Fibroblast of the aortic adventitia (primary cell): ENCODE measurements at places on chromosomes 7 and 10. TPM values are rescaled to one million over a fixed set of nuclear protein-coding genes. Genes with fewer than 3 reads are reported as not detected.

GRCh38 chr10:87068281-87068680 lies 26.4 kb downstream of the GLUD1 start:
- DNase-seq: no peak

The KCP gene
- total RNA-seq: 0.09 and 1.6 TPM in 2 replicates

DNA sequence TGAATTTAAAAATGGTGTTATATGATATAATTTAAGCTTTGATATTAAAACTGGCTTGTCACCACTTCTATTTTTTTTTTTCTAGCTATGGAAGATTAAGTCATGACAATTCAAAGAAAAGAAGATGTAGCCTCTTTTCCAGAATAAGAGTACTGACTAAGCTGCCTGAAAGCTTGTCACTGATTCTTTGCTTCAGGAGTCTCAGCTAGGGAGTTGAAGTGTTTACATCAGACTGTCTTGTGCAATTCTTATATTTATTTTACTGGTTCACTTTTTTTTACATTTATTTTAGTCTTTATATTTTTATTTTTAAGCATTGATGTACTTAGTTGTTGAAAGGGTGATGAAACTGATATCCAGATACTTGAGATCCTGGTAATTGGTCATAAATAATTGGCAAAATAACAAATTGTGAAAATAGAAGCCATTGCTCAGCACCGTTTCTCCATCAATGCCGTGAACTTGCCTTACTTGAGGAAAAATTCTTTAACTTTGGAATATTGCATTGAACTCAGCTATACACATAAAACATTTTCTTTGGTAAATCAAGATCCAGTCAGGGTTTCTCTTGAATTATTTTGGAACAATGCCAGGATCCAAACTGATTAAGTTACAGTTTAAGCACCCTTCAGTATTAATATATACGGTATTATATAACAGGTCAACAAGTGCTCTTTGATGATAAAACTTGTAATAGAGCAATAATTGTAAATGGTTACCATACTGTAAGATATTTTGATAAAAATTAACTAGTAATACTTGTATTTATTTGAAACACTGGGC lies 156.4 kb downstream of the PHTF2 start:
- peak; percentile 4 for DNase-seq

The AS3MT gene
- 2.9 and 7.0 TPM in 2 replicates for total RNA-seq

DNA sequence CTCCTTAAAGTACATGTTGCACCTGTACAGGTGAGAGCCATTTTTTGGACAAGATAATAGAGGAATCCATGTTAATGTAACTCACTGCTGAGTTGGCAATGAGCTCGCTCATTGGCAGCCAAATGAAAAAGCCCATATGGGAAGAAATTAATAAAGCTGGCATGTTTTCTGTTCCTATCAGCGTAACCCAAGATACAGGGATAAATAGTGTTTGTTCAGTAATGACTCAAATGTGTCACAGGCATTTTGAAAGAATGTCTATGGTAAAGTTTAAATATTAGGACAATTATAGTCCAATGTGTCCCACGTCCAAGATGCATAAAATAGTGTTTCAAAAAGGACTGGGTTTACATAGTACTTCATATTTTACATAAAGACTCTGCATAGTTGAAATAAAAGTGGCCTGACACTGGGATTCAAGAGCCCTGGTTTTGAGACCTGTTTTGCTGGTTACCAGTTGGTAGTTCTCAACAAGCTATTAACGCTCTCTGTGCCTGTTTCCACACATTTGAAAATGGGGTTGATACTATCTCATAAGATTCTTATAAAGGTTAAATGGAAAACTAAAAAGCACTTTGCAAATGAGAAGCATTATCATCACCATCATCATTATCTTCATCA lies 49.1 kb downstream of the MTURN start:
- no peak for DNase-seq

The NEBL gene
- total RNA-seq: 0.09 and 4.3 TPM in 2 replicates

DNA sequence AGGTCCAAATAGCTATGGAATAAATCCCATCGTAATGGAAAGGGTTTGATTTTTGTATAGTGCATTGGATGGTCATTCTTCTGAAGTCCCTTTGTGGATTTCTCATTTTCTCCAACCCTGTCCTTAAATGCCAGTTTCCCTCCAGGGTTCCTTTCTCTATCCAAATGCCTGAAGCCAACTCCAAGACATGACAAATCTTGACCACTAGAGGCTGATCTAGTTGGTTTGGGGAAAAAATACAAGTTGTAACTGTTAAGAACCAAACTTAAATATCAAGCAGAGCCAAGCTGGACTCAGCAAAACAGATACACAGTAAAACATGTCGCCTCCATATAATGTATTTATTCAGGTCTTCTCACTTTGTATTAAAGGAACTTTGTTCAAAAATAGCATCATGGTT lies 28.7 kb downstream of the FRMD4A start:
- peak; percentile 33 for DNase-seq

DNA sequence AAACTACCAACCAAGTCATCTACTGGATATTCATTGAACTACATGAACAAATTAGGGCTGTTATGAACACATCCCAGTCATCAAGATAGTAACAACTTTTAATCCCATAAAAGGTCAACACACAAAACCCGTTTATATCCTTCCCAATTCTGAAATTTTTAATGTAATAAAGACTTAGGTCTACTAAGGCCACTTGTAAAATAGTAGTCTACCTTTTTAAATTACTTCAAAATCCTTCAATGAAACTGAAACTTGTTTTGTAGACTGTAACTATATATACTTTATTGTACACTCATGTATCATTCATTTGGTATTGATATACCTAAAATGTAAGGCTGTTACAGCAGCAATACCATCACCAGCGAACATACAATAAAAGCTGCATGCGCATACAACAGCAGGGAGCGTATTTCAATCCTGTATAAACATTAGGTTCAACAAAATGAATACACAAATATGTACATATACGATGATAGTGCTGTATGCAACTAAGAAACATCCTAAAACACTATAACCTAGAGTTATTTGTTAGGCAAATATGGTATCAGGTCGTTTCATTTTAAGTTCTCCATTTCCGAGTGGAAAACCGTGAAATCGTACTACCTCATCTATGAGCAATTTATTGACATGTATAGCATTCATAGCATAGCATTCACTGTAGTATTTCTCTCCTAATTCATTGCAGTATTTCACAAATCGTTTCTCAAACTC lies 973 bp downstream of the ATAD1 start:
- peak; percentile 9 for DNase-seq

GRCh38 chr7:81399471-81399870 lies 370.4 kb downstream of the HGF start:
- DNase-seq: peak; percentile 20

DNA sequence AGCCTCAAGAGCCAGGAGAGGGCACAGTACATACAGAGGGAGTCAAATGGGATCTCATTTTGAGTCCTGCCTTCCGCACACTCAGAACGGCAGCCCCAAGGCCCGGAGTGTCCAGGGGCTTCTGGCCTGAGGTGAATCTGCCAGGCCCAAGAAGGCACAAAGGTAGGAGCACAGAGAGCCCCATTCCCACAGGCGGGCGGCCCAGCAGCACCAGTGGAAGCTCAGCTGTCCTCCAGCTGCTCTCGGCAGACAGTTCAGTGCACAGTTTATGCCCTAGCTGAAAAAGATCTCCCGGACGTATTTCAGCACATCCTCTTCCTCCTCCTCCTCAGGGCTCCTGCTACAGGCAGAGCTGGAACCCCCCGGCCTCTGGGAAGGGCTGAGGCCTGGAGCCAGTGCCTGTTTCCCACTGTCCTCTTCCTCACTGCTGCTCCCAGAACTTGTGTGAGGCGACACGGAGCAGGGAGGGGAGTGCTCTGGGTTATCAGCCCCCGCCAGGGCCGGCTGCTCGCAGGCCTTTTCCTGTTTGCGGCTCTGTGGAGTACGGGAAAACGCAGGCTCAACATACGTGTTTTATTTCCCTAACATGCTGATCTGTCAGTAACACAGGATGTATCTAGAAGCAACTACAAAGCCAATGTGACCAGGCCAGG lies 4.0 kb downstream of the CYREN start:
- no peak for DNase-seq

The ANLN gene
- 9.1 and 171 TPM in 2 replicates for total RNA-seq

- peak; percentile 36 for DNase-seq
Observed at GRCh38 chr7:43905209-43905946, 1.0 kb downstream of the URGCP start.

- DNase-seq: no peak
Observed at GRCh38 chr10:386771-387592, 251.7 kb downstream of the ZMYND11 start.

GRCh38 chr7:918441-919113 lies 35.9 kb downstream of the ADAP1 start:
- no peak for DNase-seq

DNA sequence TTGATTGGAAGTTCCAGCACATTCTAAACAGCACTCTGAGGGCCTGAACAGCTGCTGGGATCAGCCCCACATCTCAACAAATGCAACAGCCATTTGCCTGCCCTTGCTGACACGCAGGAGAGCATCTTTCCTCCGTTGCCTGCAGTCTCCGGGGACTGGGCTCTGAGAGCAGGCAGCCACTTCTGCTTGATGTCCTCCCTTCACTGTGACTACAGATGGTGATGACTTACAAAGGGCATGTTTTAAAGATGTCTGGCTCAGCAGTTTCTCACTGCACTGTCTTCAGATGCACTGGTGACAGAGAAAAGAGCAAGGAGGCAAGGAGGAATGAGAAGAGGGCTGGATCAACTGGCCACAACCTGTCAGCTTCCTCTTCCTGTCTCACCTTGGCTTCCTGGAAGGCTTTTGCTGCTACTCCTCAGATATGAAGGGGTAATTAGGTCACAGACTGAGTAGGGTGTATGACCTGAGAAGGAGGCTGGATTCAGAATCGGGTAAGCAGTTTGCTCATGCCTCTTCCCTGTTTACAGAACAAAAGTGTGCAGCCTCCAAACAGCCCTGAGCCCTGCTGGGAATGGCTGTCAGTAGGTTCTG lies 143.5 kb upstream of the GHITM start:
- DNase-seq: no peak

GRCh38 chr7:7552199-7552598 lies 14.5 kb upstream of the MIOS start:
- DNase-seq: no peak

The ACTL6B gene
- not detected in 2 replicates for total RNA-seq

DNA sequence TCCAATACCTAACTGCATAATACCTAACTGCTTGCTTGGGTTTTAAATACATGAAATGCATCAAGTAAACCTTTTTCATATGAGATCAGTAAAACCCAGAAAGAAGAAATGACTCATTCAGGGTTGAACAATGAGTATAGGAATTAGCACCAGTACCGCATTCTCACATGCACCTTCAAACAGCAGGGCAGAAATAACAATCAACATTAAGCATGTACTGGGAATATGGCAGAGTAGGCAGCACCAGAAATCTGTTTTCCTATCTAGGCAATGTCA lies 850.3 kb upstream of the SORCS1 start:
- no peak for DNase-seq

DNA sequence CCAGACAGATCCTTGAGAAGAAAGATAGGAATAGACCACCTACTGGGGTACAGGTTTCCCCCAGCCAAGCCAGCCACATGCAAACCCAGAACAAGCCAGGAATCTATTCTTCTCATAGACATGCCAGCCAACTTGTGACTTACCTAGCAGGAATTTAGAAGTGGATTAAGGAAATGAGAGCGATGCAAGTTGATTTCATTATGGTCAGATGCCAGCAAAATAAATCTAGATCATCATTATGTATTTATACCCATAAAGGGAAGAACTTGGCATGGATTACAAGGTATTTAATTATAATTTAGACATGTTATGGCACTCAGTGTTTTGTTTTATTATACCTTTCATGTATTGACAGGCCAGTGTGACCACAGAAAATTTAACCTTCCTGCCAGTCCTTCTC lies 32.8 kb downstream of the SLC35G1 start:
- DNase-seq: peak; percentile 9

DNA sequence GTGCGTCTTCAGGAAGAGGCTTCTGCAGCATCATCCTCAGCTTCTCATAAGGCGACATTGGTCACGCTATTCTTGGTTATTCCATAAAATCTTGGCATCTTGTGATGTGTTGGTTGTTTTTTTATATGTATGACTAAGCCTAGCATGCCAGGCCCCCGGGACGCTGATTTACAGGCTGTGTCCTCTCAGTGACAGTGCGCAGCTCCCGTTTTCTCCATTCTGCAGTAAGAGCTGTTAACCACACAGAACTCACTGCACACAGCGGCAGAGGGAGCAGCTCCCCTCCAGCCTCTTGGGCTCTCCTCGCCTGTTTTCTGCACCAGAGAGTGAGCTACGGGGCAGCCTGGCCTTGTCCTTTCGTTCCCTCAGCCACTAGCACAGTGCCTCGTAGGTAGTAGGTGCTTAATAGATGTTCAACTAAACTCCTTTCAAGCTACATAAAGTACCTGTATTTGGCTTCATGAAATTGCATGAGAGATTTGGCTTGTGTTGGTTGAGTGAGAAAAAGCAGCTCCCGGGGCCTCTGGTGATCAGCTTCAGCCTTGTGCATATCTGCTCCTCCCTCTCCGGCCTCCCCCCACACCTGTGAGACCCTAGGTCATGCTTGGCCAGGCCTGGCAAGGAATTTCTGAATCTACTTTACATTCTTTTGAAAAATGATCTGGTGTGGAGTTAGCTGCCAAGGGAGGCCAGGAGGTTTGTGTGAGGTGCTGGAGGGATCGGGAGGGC lies 116.2 kb downstream of the WDR37 start:
- DNase-seq: no peak

The GALNT11 gene
- total RNA-seq: 40.0 and 45.3 TPM in 2 replicates

The XRCC2 gene
- 1.1 and 8.1 TPM in 2 replicates for total RNA-seq

The ABCF2 gene
- 18.8 and 50.9 TPM in 2 replicates for total RNA-seq

DNA sequence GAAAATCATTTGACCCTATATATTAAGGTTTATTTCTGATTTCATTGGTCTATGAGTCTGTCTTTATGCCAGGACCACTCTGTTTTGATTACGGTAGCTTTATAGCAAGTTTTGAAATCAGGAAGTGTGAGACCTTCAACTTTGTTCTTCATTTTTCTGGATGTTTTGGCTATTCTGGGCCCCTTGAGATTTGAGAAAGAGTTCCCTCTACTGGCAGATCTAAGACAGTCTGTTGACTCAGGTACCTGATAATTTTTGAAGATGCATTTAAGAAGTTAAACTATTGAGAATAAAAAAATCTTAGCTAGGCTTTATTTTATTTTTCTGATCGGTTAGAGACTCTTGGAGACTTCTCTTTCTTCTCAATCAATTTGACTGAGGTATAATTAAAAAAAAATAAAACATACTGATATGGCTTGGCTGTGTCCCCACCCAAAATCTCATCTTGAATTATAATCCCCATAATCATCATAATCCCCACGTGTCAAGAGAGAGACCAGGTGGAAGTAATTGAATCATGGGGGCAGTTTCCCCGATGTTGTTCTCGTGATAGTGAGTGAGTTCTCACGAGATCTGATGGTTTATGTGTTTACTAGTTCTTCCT lies 209.2 kb downstream of the SNX10 start:
- DNase-seq: peak; percentile 17

DNA sequence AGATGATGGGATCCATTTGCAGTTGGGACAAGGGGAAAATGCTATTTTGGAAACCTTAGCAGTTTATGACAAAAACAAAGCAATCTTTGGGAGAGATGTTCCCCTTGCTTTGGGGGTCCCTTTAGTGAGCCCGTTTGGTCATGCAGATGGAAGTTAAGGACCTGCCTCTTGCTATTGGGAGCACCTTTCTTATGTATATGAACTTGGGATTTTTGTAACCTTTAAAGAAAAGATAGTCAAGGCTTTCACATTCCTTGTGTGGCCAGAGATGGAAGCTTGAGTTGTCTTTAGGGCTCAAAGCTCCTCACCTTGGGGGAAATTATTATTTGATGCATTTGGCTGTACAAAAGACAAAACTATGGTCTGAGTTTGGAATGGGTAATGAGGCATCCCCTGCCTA lies 179.0 kb upstream of the PLPP4 start:
- no peak for DNase-seq
